Sigmoid colon (tissue), 7 donors: ENCODE measurements at places on chromosomes 11 and 22. TPM values are rescaled to one million over a fixed set of nuclear protein-coding genes. Genes with fewer than 3 reads are reported as not detected.

DNA sequence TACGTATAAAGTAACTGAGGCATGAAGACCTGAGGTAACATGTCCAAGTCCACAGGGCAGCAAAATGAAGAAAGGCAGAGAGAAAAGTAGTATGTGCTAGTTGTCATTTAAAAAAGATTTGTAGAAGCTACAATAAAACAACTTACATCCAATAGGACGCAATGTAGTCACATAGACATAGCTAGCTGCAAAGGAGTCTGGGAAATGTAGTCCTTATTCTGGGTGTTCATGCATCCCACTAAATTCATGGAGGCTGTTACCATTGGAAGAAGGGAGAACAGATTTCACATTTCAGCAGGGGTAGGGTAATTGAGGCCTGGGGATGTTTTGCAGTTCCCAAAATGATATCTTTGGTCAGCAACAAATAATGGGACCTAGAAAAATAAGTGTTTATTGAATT is 571.4 kb downstream of the MIAT start:
- no peak for DNase-seq

- DNase-seq, result no peak
Measured at GRCh38 chr11:13687271-13687670, 18.8 kb downstream of the FAR1 start.

The CNTF gene
- 1.6 TPM for total RNA-seq

The OR8B2 gene
- total RNA-seq, result not detected

The RIMBP3B gene
- total RNA-seq, result not detected

The PKNOX2 gene
- total RNA-seq, result 1.4 TPM
